ENCODE measurements at places on chromosomes 2 and 18.

GRCh38 chr2:88854528-88854927 is 163.1 kb downstream of the RPIA start:
- DNase-seq = no peak

DNA sequence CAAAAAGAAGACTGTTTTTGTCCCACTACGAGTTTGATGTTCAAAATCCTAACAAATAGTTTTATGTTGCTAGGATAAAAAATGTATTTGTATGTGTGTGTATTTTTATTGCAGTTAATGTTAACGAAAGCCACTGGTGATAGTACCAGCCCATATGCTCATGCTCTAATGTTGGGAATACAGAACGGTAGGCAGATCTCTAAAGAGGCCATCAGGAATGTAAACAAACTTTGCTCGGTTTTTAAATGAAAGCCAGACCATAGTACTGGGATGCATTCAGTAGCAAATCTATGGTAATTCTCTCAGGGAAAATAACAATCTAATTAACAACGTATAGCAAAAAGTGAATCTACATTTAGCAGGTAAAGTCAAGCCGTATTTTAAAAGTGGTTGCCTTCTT is 208.1 kb downstream of the NEDD4L start:
- no peak for DNase-seq

DNA sequence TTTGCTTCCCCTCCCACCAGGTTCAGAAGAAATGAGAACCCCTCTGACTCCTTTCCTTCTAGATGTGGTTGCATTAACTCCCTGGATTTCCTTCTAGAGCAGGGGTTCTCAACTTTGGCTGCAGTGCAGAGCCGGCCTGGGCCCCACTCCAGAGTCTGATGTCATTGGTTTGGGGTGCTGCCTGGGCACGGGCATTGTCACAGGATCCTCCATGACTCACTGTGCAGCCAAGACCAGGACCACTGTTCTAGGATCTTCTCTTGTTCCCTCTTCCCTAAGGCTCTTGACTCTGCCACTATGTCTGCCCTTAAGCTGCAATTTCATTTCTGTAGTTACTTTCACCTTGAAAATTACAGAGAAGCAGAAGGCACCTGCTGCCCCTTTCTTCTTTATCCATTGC is 31.8 kb downstream of the TBC1D8 start:
- DNase-seq = no peak

- no peak for DNase-seq
These were observed 92.5 kb upstream of the CXCR4 start for GRCh38 chr2:136210455-136210805.

All from suprapubic skin (tissue), 4 donors.